ENCODE measurements at places on chromosomes 2 and 18.
A peak's percentile ranks its signal among the peaks of the same experiment; 100 is the strongest.

GRCh38 chr2:69554981-69555380 is 88.6 kb downstream of the AAK1 start:
- DNase-seq, result peak; percentile 82

DNA sequence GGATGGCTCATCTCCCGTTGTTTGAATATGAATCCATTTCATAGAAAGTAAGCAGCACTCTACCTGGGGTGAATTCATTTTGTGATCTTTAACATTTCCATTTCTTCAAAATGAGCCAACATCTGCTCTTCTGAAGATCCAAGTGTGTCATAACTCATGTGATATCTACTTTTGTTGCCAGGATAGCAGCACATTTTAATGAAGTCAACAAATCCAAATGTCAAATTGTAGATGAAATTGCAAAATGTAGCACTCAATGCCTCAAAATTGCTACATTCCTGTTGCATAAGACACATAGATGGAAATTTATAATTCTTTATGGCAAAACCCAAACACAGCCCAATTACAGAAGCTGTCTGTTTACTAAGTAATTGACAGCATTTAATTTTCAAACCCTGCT is 360.7 kb downstream of the TMX3 start:
- DNase-seq, result no peak

DNA sequence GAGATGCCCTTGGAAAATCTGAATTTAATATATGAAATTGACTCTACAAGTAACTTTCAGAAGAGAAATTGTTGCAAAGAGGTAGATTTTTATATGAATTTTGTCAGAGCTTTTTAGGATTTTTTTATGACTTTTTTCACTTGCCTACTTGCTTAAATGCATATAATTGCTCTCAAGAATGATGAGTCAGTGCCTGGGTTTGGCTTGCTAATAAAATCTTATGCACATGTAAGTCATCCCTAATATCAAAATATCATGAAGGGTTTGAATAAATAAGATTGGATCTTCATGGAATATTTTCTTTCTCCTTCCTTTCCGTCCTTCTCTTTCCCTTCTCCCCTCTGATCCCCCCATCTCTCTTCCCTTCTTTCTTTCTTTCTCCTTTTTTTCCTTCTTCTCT is 354.1 kb downstream of the TXNL1 start:
- no peak for DNase-seq

GRCh38 chr18:74249181-74249968 is 42.4 kb downstream of the CYB5A start:
- DNase-seq, result no peak

DNA sequence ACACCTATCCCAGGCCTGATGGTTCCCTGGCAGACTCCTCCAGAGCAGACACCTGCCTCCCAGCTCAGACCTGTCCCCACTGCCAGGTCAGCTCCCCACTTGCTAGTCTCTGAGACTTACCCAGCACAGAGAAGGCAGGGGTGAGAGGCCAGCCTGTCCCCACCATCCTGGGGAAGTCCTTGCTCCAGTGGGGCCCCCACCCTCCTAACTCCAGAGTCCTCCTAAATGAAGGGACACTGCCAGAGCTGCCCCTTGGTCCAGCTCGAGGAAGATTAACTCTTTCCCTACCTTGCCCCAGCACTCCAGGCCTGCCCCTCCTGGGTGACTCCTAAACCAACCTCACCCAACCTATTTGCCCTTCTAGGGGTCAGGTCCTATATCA is 30.4 kb upstream of the TNS1 start:
- DNase-seq, result no peak

DNA sequence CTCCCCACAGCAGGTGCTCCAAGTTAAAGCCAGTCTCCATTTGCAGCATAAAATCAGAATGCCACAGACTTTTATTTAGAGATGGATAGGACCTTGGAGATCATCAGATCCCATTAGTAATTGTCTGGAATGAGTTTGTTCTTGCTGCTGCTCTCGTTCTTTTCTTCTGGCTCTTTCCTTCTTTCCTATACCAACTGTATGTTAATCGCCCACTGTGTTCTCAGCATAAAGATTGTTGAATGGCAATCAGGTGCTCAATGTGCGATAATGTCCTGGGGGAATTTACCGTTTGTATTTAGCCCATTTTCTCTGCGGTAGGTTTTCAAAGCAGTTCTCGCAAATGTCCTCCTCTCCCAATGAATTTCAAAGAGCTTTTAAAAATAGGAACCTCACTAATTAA is 3.3 kb downstream of the GPR39 start:
- no peak for DNase-seq

DNA sequence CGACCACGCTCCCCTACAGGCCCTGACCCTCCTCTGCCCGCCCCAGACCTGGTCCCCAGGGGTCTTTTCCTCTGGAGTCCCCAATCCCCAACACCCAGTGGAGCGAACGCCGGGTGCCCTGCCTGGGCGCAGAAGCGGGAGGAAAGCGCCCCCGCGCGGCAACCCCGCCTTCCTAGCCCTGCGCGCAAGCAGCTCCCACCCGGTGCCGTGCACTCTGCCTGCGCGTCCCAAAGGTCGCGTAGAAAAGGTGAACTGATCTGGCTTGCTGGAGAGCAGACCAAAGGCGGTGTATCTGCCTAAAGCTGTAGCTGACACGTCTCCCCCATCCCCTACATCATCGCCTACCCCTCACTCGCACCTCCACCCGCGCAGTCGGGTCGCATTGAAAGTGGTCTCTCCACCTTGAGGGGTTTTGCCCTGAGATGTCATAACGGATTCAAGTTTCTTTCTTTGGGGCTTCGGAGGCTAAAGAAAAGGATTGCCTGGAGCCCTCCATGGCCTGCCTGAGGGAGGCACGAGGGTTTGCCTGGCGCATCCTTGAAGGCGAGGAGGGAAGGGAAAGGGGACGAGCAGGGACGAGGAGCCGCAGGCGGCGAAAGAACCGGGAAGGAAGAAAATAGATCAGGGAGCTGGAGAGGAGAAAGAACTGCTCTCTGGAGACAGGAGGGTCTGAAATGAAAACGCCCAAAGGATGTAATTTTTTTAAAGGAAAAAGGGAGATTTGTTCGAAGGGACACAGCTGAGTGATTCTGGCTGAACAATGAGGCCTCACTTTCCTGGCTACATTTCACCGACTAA is 5.8 kb downstream of the GAD1 start:
- DNase-seq, result no peak

DNA sequence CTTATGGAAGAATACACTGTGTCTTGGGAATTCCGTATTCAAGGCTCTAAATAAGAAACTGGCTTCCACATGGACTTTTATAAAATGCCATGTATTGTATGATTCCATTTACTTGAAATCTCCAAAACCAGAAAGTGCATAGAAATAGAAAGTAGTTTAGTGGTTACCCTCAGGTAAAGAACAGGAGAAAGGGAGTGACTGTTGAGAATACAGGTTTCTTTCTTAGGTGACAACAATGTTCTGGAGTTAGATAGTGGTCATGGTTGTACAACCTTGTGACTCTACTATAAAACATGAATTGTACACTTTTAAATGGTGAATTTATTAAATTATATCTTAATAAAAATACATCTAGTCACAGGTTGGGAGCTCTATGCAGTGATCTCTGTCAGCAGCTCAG is 481.8 kb downstream of the SPAG16 start:
- no peak for DNase-seq

DNA sequence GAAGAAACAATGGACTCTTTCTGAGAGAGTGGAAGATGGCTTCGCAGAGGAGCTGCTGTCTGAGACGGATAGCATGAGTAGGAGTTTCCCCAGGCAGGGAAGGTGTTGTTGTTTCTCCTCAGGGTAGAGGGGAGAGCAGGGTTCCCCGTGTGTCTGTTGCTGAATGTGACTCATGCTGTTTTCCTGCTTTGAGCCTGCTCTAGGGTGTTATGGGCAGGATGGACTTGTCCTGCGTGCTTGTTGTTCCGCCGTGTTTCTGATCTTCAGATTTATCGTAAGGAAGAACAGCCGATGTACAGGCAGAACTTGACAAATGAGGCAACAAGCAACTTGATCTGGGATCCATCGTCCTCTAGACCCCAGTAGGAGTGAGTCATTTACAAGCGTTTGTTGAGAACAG is 19.7 kb upstream of the MYCN start:
- no peak for DNase-seq

DNA sequence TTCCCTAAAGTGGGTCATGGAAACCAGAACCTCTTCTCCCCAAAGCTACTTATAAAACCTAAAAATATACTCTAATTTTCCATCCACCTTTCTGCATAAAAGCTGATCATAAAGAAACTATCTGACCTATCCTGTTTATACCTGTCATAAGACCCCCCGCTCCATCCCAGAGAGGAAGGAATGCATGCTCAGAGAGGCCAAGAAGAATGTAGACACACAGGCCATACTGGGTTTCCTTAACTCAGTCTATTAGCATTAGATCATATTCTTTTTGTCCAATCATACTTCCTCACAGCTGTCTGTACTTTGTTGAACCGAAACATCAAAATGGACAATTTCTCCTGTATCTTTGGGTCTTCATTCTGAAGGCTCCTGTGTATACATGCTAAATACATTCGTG is 52.3 kb downstream of the B3GNT2 start:
- DNase-seq, result no peak

GRCh38 chr2:65706411-65706810 is 274.0 kb upstream of the SPRED2 start:
- no peak for DNase-seq

- DNase-seq, result no peak
These were observed 1074.9 kb downstream of the TDRD15 start for GRCh38 chr2:22198381-22199283.

DNA sequence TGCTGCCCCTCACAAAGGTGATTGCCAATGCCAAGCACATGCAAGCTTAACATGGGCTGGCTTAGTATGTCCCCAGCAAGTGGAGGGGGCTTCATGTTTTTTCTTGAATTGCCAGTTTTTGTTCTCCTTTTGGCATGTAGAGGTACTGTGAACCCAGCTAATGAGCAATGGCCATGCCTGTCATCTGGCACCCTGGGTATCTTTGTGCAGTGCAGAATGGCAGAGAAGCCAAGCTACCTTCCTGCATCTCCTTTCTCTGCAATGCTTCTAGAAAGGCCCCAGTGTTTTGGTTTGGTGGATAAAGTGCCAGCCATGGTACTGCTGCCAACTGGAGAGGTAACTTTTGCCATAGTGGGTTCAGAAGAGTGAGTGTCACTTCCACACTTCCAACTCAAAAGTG is 576.9 kb downstream of the CMPK2 start:
- no peak for DNase-seq

- DNase-seq, result no peak
These were observed 213.6 kb downstream of the PMAIP1 start for GRCh38 chr18:60113396-60113795.

DNA sequence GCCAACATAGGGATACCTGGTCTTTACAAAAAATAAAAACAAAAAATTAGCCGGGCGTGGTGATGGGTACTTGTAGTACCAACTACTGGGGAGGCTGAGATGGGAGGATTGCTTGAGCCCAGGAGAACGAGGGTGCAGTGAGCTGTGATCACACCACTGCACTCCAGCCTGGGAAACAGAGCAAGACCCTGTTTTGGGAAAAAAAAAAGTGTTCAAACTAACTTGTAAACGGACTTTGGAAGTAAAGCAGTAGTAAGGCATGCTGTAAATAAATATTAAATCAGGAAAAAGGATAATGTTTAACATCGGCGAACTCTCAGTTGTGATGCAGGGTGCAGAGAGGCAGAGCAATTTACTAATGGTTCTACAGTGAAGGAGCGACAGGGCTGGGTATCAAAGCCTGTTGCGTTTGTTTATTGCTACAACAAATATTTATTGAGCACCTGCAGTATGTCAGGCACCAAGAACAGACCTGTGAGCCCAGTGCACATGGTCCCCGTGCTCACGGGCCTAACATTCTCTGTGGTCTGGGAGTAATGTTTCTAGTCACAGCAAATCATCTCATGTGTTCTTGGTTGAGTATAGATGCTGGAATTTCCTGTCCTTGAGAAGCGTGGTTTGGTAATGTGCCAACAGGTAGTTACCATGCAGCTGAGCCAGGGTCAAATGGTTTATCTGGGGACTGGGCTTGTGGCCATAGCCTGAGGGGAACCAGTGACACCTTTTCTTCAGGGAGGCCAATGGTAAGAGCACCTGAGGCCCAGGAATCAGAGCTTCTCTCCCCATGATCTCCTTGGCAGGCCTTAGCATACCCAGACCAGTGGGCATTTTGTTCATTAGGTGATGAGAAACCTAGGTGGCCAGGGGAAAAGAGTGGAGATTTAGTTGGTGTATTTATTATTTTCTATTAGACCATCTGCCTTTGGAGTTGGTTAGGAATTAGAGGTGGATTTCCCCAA is 27.9 kb upstream of the GREB1 start:
- DNase-seq, result no peak

- DNase-seq, result no peak
These were observed 79.1 kb downstream of the UGGT1 start for GRCh38 chr2:128169933-128170709.

- DNase-seq, result no peak
These were observed 2.3 kb upstream of the GDF7 start for GRCh38 chr2:20664431-20665242.

DNA sequence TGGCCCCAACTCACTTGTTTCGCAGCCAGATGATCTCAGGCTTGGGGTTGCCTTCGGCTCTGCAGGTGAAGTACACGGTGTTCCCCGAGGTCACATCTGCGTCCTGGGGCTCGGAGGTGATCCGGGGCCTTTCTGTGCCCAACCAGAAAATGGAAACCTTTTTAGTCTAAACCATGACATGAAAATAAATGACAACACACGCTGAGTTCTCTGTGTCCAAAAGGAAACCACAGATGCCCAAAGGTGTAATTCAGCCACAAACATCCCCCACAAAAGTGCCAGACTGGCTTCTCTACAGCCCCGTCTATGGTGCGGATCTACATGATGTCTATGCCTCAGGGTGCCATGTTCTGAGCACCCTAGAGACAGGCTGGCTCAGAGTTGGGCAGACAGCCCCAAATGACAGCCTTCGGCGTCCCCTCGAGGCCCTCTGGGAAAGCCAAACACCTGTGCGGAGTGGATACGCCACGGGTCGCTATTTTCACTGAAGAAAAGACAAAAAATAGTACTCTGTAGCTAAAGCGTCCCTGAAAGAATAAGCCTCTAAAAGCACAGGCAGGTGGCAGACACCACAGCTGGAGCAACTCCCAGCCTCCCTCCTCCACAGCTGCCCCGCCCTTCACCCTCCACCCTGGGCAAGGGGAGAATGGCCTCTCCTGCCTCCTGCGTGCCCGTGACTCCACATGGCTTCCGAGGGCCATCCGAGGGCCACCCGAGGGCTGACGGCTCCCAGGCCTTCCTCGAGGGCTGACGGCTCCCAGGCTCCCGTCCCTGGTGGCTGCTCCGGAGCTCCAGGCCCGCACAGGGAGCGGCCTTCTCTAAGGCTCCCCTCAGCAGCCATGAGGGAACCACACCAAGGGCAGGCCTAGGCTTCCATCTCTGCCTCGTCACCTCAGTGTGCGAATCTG is 67.1 kb downstream of the PXDN start:
- DNase-seq, result no peak

- no peak for DNase-seq
These were observed 9.7 kb downstream of the ITM2C start for GRCh38 chr2:230874456-230874855.

Data from Kasumi-1 (cell line).